ENCODE measurements at places on chromosomes 16 and 17.

DNA sequence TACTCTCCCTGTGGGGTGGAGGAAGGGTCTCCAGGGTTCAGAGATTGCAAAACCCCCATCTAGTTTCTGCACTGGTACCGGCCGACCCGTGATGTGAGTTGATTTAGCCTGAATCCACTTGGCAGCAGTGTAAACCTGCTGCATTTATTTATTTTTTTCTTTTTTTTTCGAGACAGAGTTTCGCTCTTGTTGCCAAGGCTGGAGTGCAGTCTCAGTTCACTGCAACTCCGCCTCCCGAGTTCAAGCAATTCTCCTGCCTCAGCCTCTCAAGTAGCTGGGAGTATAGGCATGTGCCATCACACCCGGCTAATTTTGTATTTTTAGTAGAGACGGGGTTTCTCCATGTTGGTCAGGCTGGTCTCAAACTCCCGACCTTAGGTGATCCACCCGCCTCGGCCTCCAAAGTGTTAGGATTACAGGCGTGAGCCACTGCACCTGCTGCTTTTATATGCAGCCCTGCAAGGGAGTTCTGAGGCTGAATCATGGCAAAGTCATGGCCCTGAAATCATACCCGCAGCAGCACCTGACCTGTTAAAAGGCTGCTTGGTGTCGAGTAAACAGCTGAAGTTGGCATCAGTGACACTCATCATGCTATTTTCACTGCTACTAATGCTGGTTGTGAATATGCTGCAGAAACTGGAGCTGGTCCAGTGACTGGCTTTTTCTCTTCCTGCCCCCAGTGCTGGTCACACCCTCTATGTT, 21.4 kb downstream of the DEXI start:
- no peak for DNase-seq

GRCh38 chr17:27825459-27825858, 25.1 kb upstream of the NOS2 start:
- DNase-seq, result no peak

GRCh38 chr17:47915776-47916398, 19.9 kb downstream of the SP2 start:
- DNase-seq, result no peak

DNA sequence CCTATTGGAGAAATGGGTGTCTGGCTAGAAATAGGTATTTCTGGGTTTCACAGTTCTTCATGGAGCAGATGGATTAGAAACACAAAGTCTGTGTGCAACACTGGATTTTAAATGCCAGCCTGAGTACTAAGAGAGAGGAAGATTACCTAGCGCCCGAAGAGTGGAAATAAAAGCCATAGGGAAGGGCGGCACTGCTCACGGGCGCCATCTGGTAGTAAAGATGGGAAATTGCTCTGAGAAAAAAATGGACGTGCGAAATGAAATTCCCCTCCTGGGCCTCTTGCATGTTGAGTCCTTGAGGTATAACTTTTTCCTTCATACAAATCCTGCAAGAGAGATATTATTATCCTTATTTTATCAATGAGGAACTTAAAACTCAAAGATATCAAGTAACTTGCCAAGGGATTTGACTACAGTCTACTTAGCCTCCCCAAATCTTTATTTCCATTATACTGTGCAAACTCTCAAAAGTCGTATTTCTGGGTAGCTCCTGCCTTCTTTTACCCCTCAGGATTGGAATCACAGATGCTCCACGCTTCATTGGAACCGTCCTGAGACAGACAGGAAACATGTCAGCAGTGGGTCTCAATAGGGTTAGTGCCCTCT, 72.8 kb downstream of the MMD start:
- DNase-seq, result no peak

GRCh38 chr17:7834957-7835813, 1.2 kb downstream of the KDM6B start:
- DNase-seq, result peak; percentile 90

- DNase-seq, result no peak
These were observed 44.0 kb upstream of the CAPN15 start for GRCh38 chr16:483341-484075.

DNA sequence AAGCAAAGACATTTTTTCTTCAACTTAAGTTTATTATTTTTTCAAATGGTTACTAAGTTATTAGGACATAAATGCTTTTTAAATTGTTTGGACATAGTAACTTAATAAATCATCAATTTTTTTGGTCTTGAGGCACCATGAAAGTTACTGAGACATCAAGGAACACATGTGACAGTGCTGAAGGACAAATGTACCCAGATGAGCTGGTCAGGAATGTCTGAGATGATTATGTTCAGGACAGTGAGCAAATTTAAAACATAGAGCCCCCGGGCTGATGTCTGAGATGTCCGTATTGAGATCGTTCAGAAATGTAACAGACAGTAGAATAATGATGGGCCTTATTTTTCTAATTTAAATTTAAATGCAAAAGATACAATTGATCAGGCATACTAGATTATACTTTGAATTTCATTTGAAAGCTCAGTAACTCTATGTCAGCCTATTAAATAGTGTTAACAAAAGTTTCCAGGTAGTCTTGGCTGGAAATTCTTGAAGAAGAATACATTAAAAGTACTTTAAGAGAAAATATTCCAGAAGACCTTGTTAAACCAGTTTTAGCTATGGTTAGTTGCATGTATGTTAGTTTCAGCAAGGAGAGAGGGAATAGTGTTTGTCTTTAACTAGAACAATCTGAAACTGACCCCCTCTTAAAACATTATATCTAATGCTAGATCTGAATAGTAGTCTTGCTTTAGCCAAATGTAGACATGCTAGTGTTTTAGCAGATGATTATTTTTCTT, 36.4 kb downstream of the SEC14L1 start:
- DNase-seq, result no peak

GRCh38 chr17:17924857-17925250, 47.3 kb downstream of the TOM1L2 start:
- no peak for DNase-seq

- DNase-seq, result no peak
These were observed 17.2 kb downstream of the NLK start for GRCh38 chr17:28059675-28060074.

GRCh38 chr17:1055751-1056645, 59.1 kb downstream of the TIMM22 start:
- DNase-seq, result no peak

- no peak for DNase-seq
These were observed 81.7 kb downstream of the GOSR1 start for GRCh38 chr17:30558686-30559545.

- DNase-seq, result no peak
These were observed 684.3 kb upstream of the SOX9 start for GRCh38 chr17:71436479-71436878.

DNA sequence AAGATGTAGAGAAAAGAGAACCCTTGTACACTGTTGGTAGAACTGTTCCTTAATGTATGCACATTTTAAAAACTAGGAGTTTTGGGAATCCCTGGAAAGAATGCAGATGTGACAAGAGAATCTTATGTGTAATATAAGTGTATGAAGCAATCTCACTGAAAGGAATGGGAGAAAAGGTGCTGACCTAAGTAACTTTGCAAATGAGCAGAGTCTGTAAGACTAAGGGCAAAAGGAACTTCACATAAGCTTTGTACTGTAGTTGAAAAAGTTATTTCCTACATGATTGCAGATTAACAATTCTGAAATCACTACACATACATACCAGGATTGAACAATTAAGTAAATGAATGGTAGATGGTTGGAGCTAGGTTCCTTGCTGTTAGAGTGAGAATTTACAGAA, 22.3 kb downstream of the CBLN1 start:
- no peak for DNase-seq

DNA sequence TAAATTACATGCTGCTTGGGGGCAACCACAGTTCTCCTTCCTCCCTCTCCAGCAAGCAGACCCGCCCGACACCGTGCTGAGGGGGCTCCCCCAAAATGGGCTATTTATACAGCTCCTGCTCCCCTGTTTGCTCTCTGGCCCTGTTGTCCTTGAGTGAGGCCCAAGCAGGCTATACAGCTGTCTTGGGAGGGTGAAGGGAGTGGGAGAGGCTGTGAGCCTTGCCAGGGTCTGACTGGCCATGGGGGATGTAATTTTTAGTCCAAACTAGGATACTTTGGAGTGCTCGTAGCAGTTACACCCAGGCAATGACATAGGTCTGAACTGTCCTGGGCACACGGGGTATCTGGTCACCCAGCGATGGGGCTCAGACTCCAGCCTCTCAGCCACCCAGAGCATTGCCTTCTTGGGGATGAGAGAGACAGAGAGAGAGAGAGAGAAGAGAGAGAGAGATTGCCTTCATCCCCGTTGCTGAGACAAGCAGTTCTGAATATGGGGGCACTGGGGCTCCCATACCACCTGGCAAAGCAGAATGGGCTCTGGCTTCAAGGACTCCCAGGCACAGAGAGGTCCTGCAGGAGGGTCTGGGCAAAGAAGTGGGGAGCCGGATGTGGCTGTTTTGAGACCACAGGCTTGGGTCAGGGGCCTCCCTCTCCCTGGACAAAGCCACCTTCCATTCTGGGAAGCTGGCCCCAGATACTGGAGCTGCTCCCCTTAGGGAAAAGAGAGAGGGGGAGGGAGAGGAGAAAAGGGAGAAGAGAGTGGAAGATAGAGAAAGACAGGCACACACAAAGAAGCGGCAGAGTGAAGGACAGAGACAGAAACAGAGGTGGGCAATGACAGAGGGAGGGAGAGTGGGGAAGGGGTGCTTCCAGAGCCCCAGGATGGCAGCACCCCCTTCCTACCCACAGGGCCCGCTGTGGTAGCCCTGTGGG, 10.7 kb upstream of the TMEM92 start:
- no peak for DNase-seq

GRCh38 chr17:78613416-78613815, 36.2 kb upstream of the DNAH17 start:
- DNase-seq, result no peak

GRCh38 chr16:30953511-30954124, 3.9 kb upstream of the SETD1A start:
- DNase-seq, result peak; percentile 60

GRCh38 chr17:8965394-8966168, at the start of gene PIK3R5:
TSS of gene PIK3R5 (minus strand) at chr17:8965707. CDS start at chr17:8911494, 54,213 bp downstream.
- no peak for DNase-seq

- DNase-seq, result no peak
These were observed 3.9 kb downstream of the ABCC3 start for GRCh38 chr17:50638606-50638965.

DNA sequence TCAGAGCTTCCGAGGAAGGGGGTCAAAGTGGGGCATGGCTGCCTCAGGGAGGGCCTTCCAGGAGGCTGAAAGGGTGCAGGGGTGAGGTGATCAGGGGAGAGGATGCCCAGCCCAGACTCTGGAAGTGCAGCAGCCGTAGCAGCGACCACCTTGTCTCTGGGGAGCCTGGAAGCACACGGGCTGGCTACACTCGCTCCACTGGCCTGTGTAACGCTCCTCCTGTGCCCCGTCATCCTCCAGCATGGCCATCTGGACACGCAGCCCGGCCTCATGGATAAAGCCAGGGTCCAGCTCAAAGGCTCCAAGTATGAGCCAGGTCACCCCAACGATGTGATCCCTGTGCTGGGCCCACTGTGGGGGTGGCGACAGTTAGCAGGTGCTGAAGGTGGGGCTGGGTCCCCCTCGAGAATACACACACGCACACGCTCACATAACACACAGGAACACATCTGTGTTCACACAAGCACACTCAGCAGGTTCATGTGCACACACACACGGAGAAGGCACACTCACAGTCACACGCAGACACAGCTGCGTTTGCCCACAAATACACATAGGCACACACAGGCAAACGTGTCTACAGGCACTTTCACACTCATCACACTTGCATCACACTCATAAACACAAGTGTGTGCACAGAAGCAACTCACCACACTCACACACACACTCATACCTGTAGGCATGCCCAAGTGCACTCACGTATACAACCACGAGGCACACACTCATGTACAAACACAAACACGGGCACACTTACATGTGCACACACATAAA, 19.3 kb downstream of the POLR3K start:
- DNase-seq, result no peak

DNA sequence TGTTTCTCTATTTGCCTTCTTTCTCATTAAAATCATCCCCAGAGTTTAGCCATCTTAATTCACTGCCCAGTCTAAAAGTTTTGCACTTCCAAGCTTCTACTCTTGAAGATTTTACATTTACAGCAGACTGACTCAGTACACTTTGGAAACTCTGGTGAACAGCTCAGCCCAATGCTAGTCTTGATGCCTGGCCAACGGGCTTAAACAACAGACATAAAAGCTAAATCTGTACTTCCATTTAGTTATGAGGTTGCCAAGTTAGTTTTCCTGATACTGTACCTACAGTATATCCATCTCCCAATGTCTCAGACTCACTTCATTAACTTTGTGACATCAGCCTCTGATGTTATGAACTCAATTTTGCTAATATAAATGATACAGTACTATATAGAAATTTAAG, 891.8 kb upstream of the SOX9 start:
- no peak for DNase-seq

DNA sequence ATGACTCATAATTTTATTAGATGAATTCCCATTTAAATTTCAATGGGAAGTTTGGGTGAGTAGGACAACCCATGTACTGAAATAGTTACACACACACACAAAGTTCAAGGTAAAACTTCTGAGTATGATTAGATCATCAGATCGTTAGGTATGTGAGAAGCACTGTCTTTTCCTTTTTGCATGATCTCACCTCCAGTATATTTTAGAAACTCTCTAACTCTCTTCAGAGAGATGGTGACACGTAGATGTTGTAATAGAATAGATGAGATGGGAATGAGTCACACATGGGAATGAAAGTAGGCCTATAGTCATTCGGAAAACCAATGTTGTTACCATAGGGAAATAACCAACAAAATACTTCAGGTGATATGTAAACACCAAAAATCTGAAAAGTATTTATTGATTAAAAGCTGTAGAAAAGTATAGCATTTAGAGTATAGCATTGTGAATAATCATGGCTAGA, 22.2 kb downstream of the KRT23 start:
- DNase-seq, result peak; percentile 25

DNA sequence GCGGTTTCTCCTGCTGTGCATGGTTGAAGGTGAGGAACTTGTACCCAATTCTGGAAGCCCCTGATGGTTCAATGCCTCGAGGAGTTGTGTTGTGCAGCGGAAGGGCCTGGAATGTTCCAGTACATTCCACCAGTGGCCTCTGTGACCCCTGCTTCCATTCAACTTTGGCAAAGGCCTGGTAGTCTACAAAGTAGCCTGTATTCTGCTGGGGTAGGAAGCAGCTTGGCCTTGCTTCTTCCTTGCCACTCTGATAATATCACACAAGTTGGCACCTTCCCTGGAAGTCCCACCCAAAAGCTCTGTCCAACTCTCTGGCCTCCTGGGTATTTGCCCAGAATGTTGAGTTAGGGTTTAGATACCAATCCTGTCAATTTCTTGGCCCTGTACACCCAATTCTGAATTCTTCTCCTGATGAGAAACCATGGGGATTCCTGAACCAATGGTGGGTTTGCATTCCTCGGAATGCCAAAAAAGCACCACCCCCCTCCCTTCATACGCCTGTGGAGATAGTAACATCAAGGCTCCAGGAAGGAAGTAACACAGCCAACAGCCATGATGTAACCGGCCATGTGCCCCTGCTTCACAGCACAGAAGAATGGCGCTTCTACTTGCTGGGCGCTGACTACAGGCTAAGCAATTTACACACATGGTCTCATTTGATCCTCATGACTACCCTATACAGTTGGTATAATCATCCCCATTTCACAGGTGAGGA, 11.8 kb upstream of the FAM117A start:
- DNase-seq, result no peak

- no peak for DNase-seq
These were observed 49.7 kb downstream of the RNF112 start for GRCh38 chr17:19460700-19461099.

All from DMS153 (cell line).